ENCODE measurements at places on chromosomes 13 and 19. TPM values are rescaled to one million over a fixed set of nuclear protein-coding genes. Genes with fewer than 3 reads are reported as not detected.

The SIGLEC5 gene
- total RNA-seq = not detected

The HRC gene
- under 0.01 TPM for total RNA-seq

The DOCK9 gene
- total RNA-seq = 10.5 TPM

The ZNF667 gene
- total RNA-seq = 3.8 TPM

The CBY2 gene
- not detected for total RNA-seq

The INSL3 gene
- total RNA-seq = not detected

The LRRC63 gene
- total RNA-seq = 0.28 TPM

The DHPS gene
- total RNA-seq = 74.8 TPM

The GARIN5A gene
- total RNA-seq = not detected

The C19orf12 gene
- total RNA-seq = 22.2 TPM

The ZNF584 gene
- total RNA-seq = 16.7 TPM

The RFPL4A gene
- total RNA-seq = not detected

The IGFL1 gene
- not detected for total RNA-seq

The AXL gene
- total RNA-seq = 224 TPM

The SIGLEC14 gene
- total RNA-seq = not detected

The STAP2 gene
- total RNA-seq = 2.3 TPM

The UGGT2 gene
- 86.3 TPM for total RNA-seq

The OVOL3 gene
- not detected for total RNA-seq

The PTGIR gene
- 16.3 TPM for total RNA-seq

The NXNL1 gene
- total RNA-seq = not detected

The FCGBP gene
- 0.38 TPM for total RNA-seq

The RNASEH2B gene
- 55.0 TPM for total RNA-seq

The MLLT1 gene
- total RNA-seq = 6.1 TPM

The CD33 gene
- total RNA-seq = not detected

The SLC25A41 gene
- total RNA-seq = not detected

The SIAH3 gene
- total RNA-seq = not detected

The C1QTNF9 gene
- total RNA-seq = not detected

The GSX1 gene
- not detected for total RNA-seq

The IGFLR1 gene
- total RNA-seq = 1.3 TPM

The AZU1 gene
- total RNA-seq = not detected

The SHANK1 gene
- total RNA-seq = 7.6 TPM

The CEACAM5 gene
- total RNA-seq = not detected

The MYH14 gene
- not detected for total RNA-seq

The ZNF829 gene
- total RNA-seq = 4.2 TPM

The MIR17HG gene
- 5.4 TPM for total RNA-seq

The C13orf46 gene
- 0.28 TPM for total RNA-seq

The ZNF577 gene
- total RNA-seq = 7.7 TPM

The ZNF43 gene
- total RNA-seq = 4.8 TPM

The PMIS2 gene
- not detected for total RNA-seq

The PLPP2 gene
- total RNA-seq = 9.4 TPM

The PINLYP gene
- total RNA-seq = 2.5 TPM

The GDF15 gene
- 57.1 TPM for total RNA-seq

The MAG gene
- 0.96 TPM for total RNA-seq

The DPF1 gene
- 0.28 TPM for total RNA-seq

Measured in regular cardiac myocyte (primary cell).